CD8-positive, alpha-beta memory T cell (primary cell): ENCODE measurements at places on chromosomes 1 and 21. TPM values are rescaled to one million over a fixed set of nuclear protein-coding genes. Genes with fewer than 3 reads are reported as not detected.

- DNase-seq: no peak
Measured at GRCh38 chr1:44336668-44337067, 18.4 kb downstream of the ERI3 start.

- DNase-seq: no peak
Measured at GRCh38 chr1:224486801-224487583, 52.4 kb upstream of the WDR26 start.

TNFRSF25 gene
- 90.8 TPM for total RNA-seq

DNA sequence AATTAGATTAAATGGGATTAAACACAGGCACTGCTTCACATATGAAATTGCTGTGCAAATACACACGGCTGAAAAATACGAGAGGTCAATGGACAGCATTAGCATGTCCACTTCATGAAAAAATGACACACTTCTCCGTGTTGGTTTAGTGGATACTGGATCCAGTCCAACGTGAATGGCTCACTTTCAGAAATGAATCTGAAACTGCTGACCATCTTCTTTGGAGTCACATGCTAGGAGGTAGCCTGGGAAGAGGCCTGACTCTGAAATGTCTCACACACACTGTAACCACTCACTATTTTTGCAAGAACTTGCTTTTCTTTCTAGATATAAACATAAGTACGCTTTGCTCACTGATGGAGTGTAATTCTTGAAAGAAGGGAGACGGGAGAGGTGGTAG is 127.3 kb downstream of the HLCS start:
- DNase-seq: no peak

- DNase-seq: no peak
Measured at GRCh38 chr1:65457868-65458267, 37.4 kb downstream of the LEPR start.

B4GALT2 gene
- total RNA-seq: 41.7 TPM

DNA sequence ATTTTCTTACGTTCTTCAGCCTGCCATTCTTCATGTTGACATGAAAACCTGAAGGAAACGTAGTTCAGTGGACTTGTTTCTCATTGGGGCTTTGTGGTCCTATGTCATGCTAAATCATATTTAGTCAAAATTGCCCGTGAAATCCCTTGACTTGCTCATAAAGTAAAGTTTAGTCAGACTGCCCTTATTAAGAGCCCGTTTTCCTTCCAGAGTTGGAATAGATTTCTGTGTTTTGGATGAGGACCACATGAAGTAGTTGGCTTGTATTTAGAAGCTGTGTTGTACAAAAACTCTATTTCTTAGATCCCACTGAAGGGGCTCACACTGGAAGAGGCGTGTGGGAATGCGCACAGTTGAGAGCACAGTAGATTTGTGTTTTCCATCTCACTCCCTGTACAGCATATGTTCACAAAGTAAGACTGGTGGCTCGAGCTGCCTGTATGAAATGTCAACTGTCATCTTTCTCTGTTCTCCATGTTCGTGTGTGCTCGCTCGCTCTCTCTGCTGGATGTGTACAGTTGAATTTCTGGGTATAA is 42.4 kb downstream of the CAMTA1 start:
- no peak for DNase-seq

PRRX1 gene
- not detected for total RNA-seq

DNA sequence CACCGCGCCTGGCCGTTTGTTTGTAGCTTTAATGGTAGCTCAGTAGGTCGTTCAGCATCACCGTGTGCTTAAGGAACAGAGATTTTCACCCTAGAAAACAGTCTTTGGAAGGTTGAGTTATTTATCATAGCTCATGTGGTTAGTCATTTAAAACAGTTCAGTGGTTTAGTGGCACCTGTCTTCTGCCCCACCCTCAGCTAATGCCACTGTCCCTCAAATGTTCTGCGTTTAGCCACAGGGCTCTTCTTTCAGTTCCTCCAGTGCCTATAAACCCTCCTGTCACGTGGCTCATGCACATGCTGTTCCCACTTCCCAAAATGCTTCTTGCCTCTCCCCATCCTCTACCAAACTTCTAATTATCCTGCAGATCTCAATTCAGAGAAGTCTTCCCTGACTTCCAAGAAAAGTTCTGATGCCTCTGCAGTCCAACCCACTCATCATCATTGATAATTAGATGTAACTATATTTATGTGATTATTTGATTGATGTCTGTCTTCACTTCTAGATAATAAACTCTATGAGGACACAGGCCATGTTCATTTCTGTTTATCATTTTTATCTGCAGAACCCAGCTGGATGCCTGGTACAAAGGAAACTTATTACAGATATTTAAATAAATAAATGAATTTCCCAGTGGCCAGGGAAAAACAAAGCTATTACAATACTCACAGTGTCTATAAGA is 14.4 kb upstream of the DIPK1A start:
- DNase-seq: no peak

GRCh38 chr1:230819976-230820375 is 48.3 kb downstream of the C1orf198 start:
- no peak for DNase-seq

MPZL1 gene
- total RNA-seq: 17.9 TPM

DNA sequence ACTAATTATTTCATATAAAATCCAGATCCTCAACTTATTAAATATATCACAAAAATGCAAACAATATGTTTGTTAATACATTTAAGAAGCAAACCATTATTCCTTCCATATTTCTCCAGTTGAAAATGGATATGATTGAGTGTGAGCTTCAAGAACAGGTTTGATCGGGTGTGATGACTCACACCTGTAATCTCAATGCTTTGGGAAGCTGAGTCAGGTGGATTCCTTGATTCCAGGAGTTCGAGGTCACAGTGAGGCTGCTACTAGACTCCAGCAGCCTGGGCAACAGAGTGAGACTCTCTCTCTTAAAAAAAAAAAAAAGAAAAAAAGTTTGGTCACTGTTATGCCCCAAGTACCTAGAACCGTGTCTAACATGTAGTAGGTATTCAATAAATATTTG is 42.9 kb upstream of the RRP15 start:
- DNase-seq: no peak

FCGR3A gene
- 0.58 TPM for total RNA-seq

GRCh38 chr1:89910780-89911179 is 84.1 kb upstream of the ZNF326 start:
- no peak for DNase-seq

- no peak for DNase-seq
Measured at GRCh38 chr1:81135524-81135923, 665.2 kb upstream of the ADGRL2 start.

OR2L13 gene
- not detected for total RNA-seq

DNA sequence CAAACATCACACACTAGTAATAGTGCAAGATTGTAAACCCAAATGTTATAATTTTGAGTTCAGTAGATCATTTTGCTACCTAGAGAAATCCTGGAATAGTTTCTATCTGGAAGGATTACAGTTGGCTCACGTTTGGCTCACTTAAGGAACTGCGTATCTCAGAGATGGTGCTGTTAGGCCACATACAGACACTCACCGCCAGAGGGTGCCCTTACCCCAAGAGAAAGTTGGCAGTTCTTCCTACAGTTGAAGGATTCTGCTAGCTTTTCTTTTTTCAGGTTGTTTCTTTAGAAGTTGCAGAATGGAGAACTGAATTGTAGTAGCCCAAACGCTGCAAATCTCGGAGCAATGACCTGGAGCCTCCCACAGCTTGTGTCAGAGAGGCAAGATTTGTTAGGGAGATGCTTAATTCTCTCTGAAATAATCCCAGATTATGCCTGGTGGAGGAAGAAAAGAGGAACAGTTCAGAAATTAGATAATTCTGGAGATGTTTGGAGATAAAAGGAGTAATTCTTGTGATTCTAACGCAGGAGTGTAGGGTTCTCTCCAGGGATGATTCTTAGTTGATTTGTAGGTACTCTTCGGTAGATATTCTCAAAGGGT is 87.9 kb upstream of the PAPPA2 start:
- DNase-seq: no peak

DNA sequence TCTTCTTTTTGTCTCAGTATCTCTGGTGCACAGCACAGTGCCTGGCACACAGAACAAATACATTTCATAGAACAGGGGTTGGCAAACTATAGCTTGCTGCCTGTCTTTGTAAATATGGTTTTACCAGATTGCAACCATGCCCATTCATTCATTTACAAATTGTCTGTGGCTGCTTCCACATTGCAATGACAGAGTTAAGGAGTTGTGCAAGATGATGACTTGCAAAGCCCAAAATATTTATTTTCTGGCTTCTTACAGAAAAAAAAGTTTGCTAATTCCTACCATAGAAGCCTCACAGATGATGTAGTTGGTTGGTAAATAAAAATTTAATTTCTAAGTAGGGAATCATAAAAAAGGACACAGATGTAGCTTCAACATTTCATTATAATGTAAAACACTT is 11.2 kb upstream of the HMGB4 start:
- no peak for DNase-seq

DNA sequence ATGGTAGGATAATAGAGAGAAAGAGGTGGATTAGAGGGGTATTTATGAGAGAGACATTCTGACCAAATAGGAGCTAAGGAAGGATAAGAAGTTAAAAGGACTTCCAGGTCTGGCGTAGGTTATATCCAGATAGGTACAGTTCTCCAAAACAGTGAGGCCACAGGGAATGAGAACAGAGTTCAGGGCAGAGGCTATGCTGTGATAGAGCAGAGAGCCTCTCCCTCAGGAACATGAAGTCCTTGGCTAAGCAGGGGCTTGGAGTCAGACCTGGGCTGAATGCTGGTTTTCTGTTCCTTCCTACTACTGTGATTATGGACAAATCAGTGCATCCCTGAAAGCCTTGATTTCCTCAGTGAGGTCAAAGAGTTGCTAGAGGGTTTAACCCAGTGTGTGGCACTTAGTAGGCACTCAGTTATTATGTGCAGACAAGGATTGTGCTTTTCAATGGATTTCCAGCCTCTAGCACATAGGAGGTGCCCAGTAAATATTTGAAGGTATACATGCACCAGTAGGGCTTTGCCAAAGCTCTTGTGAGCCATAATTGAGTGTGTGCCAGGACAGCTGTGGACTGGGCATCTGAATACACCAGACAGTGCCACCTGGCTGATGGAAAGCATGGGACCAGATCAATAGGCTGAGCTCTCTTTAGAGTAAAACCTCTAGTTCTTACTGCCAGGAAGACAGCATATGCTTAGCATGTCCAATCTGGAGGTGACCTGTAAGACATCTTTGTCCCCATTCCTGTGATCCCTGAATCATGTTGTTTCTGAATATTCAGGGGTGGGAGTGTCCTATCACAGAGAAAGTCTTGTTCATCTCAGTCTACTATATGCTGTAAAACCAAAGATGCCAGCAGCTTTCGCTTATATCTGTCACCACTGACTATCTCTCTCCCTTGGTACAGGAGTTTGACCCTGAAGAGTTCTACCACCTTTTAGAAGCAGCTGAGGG is 111.1 kb downstream of the PIK3R3 start:
- DNase-seq: no peak

DNA sequence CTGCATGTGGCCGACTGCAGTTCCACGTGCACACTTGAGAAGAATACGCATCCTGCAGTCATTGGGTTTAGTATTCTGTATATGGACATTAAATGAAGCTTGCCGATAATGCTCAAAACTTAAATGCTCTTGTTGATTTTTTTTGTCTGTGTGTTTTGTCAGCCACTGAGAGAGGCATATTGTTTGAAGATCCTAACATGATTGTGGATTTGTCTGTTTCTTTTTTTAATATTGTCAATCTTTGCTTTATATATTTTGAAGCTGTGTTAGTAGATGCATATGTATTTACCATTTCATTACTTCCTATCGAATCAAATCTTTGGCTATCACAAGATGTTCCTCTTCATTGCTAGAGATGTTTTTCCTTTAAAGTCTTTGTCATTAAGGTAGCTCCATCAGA is 73.2 kb downstream of the FHAD1 start:
- no peak for DNase-seq

GRCh38 chr1:246032031-246032551 is 475.0 kb downstream of the SMYD3 start:
- no peak for DNase-seq

DNA sequence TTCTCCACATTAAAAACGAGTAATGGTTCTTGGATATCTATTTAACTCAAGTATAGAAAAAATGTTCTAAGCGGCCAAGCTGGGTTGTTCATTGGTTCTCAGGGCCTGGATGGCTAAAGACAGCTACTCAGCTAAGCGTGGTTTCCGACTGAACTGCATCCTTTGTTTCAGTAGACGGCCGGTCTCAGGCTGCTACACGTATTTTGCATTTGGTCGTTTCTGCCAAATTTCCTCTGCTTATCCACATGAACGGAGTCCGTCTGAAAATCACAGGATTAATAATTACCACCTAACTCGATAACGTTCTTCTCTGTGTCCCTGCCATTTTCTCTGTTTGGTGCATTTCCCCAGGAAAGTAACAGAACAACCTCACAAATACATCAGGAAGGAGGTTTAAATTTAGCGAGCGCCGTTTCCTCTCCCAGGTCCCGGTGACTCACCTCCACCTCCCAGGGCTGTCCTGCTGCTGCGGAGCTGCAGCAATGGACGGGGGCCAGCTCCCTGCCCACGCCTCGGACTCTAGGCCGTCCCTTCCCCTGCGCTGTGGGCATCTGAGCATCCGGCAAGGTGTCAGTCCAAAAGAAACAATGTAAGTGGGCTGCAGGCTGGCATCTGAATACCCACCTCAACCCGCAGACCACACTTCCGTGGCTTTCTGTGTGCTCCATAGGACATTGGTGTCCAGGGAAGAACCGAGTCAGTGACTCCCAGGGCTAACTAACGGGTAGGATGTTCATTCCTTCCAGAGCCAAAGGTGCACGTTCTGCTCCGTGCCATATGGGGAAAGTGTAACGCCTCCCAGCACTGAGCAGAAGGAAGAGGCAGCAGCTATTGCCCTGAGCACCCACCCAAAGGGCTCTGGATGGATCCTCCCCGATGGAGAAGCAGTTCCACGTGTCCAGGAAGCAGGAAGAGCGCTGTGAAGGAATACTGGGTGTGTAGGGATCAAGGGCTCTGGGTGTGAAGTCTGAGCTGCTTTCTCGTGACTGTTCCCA is 4.1 kb upstream of the GABRD start:
- no peak for DNase-seq

LAMB3 gene
- total RNA-seq: 1.3 TPM

PLA2G2F gene
- total RNA-seq: not detected

GRCh38 chr1:185603158-185603557 is 131.0 kb upstream of the HMCN1 start:
- no peak for DNase-seq

DNA sequence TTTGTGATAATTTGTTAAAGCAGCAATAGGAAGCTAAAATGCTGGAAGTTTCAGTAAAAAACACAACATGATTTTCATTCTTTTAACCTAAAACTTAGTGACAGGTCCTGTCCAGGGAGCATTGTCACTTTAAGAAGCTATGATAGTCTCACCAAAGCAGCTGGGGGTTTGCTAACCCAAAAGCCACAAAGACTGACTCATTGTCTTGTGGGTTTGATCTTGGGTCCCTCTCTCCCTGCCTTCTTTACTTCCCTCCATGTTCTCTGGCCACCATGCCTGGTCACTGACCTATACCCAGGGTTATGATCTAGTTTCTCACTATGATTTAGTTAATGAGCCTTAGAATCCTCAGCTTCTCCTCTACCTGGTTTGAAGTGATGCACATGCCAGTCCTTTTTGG is 213.5 kb upstream of the PTGFR start:
- no peak for DNase-seq

BMP8B gene
- total RNA-seq: 1.2 TPM

- no peak for DNase-seq
Measured at GRCh38 chr1:172883844-172884243, 166.9 kb downstream of the TNFSF18 start.
